AML-193 (cell line): ENCODE measurements at places on chromosomes 12 and 14.

GRCh38 chr12:70290116-70290515 is 46.9 kb downstream of the CNOT2 start:
- no peak for DNase-seq

DNA sequence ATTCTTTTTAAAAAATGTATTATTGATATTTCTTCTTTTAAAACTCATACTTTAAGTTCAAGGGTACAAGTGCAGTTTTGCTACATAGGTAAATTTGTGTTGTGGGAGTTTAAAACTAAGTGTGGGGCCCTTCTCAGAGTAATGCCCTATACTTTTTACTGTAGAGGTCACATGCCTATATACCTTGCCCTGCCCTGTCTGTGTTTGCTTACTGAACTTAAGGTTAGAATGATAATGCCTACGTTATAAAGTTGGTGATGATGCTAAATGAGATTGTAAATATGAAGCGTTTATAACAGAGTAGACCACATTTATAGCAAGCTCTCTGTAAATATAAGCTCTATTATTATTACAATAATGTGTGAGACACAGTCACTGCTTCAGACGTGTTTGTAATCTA is 261.9 kb downstream of the RASSF9 start:
- DNase-seq, result no peak

DNA sequence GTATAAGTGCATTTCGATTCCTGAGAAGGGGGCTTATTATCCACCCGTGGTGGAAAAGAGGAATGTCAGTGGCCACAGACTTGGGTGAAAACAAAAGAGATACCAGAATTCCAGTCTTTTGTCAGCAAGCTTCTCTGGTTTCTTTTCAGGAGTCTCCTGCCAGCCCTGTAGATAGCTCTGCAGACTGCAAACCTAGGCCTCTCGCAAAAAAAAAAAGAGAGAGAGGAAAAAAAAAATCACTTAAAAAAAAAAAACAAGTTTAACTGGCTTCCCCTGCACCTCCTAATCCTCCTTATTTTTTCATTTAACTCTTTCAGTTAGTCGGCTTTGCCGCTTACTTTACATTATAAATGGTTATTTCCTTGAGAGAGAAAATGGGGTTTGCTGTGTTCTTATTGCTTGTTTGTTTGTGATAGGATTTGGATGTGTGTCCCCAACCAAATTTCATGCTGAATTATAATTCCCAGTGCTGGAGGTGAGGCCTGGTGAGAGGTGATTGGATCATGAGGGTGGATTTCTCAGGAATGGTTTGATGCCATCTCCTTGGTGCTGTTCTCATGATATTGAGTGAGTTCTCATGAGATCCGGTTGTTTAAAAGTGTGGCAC is 170.0 kb downstream of the BCL11B start:
- DNase-seq, result no peak

- DNase-seq, result no peak
These were observed 881 bp upstream of the PUS1 start for GRCh38 chr12:131928080-131928710.

DNA sequence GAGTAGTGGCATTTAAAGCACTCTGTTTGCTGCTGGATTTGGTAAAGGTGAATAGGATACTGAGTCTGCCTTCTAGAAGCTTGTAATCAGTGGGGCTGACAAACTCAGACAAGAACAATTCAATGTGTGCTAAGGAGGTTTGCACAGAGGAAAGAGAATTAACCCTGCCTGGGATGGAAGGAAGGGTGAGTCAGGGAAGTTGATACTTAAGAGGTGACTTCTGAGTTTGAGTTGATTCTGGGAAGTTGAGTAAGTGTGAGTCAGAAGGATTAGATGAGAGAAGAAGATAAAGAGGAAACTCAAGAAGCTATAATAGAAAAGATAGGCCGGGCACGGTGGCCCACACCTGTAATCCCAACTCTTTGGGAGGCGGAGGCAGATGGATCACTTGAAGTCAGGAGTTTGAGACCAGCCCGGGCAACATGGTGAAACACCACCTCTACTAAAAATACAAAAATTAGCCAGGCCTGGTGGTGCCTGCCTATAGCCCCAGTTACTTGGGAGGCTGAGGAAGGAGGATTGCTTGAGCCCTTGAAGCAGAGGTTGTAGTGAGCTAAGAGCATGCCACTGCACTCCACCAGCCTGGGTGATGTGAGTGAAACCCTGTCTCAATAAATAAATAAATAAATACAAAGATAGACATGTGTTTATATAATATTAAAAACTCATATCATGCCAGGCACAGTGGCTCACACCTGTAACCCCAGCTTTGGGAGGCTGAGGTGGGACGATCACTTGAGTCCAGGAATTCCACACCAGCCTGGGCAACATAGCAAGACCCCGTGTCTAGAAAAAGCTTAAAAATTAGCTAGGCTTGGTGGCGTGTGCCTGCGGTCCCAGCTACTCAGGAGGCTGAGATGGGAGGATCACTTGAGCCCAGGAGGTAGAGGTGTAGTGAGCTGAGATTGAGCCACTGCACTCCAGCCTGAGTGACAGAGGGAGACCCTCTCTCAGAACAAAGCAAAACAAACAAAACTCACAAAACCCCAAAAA is 126.8 kb upstream of the CPM start:
- DNase-seq, result peak; percentile 66

- DNase-seq, result no peak
These were observed 209.6 kb downstream of the ADGRD1 start for GRCh38 chr12:131163189-131163738.

DNA sequence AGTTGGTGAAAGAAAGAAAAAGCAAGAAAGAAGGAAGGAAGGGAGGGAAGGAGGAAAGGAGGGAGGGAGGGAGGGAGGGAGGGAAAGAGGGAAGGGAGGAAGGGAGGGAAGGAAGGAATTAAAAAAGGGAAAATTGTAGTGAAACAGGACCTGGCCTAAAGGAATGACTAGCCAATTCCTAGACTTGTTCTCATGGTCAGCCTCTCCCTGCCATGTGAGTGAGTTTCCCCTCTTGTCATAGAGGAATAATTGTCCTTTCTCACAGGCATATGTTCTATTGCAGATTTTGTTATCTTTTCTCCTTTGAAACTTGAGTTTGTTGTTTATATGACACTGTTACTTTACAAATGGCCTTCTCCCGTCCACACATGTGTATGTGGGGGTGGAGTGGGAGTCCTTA is 81.9 kb downstream of the TMEM260 start:
- DNase-seq, result no peak

DNA sequence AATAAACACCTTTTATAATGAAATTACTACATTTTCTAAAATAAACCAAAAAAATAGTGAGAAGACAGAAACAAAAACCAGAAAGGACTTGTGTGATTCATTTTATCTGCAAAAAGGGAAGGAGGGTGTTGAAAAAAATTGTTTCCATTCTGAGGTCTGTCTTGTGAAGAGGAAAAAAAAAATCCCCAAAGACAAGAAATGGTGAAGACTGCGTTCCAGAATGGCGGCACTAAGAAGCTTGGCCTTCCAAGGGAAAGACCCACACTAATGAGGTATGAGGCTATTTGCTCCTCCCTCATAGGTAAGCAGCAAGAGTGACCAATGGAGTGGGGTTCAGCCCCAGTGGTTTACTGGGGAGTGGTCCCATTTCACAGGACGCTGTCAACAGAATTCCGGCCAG is 35.0 kb downstream of the GNPTAB start:
- DNase-seq, result no peak

DNA sequence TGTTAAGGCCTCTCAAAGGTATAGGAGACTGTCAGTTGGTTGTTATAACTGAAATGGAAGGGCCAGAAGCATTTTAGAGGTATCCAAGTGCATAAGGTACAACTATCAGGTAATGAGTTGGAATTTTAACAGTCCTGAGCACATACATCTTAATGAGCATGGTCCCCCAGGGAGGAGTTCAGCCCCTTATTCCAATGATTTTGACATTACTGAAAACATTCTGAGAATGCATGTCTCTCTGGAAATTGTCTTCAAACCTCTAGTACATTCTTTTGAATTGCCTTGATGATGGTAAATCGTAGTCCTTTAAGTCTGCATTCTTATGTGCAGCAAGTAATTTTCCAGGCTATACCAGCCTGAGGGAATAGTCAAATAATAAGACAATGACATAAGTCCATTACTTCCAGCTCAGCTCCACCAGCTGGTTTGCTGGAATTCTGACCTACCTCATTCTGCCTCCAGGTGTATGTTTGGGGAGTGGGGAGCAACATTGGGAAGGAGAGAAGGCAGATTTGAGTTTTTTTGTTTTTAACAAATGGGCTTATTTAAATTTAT is 239.2 kb downstream of the MSRB3 start:
- no peak for DNase-seq

- DNase-seq, result no peak
These were observed 1.2 kb upstream of the ARL6IP4 start for GRCh38 chr12:122979001-122979907.

GRCh38 chr14:78519863-78520262 is 349.7 kb downstream of the NRXN3 start:
- peak; percentile 40 for DNase-seq

DNA sequence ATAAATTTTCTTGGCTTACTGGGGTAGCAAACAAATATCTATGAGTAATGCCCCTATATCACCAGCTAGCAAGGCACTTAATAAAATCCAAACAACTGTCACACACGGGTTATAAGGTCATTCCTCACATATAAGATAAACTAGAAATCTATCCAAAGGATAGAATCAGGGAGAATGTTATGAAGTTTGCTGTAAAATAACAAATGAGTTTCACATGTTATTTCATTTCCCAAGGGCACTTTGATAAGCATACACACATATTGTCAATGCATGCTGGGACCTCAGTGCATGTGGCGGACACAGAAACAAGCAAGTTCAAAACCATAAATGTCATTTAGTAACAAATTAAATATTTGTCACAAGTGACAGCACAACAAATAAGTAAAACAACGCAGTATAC is 429.4 kb downstream of the GXYLT1 start:
- DNase-seq, result no peak

- DNase-seq, result no peak
These were observed 213.0 kb downstream of the KITLG start for GRCh38 chr12:88367231-88367630.

DNA sequence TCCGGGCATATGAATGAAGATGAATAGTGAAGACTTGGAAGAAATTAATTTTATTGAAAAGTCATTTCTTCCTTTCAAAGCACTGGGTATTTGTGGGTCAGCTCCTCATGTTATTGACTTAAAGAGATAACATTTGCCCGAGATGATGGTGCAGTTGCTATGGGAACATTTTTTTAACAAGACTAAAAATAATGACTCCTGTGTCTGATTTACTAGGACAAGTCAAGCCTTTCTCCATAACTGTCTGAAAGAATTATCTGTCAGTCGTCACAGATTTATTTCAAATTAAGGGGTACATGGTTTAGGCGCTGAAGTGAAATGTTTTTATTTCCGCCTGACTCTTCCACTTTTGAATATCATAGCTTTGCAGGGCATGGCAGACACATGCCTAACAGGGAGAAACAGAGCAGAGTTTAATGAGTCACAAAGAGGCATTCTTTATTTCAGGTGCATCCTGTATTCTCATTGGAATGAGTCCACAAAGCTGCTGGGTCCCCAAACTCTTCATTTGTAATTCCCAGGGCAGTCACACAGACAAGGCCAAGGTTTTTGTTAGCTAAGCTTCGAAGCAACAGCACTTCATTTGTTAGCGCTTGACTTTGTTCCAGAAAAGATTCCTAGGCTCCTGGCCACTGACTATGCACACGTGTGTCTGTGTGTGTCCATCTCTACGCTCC is 4.3 kb upstream of the GPHB5 start:
- no peak for DNase-seq

GRCh38 chr12:102918840-102919239 is 1.8 kb upstream of the PAH start:
- DNase-seq, result no peak

DNA sequence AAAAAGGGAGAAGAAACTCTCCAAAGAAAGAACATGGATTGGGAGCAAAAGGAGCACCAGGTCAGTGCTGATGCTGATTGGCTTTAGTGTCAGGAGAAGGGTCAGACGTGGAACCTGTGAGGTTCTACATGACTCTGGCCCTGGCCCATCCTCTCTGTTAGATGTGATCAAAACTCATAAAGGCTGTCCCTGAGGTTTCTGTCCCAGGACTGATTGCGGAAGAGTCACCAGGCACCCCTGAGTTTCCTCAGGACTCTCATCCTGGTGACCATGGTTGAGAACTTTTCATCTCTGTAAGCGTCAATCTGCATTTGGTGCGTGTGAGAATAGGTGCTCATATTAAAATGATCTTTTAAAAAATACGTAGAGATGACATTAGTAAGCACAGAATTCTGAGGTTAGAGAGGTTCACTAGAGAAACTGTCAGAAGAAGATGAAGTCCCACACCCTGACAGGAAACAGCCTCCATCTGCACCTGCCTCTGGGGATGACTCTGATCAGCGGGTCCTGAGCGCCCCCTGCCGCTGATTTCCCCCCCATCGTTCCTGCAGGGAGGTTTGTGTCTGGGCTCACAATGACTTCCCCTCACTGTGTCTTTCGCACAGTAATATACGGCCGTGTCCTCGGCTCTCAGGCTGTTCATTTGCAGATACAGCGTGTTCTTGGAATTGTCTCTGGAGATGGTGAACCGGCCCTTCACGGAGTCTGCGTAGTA is 741.8 kb downstream of the TMEM121 start:
- DNase-seq, result no peak

DNA sequence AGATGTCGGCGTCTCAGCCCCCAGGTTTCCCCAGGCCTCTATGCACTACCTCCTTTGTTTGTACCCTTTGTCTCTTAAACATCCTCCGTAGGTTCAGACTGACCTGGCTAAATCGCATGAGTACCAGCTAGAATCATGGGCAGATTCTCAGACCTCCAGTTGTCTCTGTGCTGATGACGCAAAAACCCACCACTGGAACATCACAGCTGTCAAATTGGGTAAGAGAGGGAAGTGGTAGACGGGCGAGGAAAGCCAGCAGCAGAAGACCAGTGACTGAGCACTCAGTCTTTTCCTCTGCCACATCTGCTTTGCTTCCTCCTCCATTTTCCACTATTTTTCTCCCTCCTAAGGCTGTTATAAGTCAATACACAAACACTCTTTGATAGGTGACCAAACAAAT is 29.7 kb downstream of the A2ML1 start:
- DNase-seq, result no peak
